Myometrial cell (primary cell): ENCODE measurements at places on chromosomes 2 and 18. TPM values are rescaled to one million over a fixed set of nuclear protein-coding genes. Genes with fewer than 3 reads are reported as not detected.

Gene NT5C1B
- total RNA-seq, result not detected in 2 replicates

Gene CHST9
- not detected in 2 replicates for total RNA-seq

Gene PLGLB2
- total RNA-seq, result not detected in 2 replicates

Gene HRH4
- total RNA-seq, result not detected in 2 replicates

Gene YPEL5
- 59.4 and 59.5 TPM in 2 replicates for total RNA-seq

Gene PRKAG3
- total RNA-seq, result not detected in 2 replicates

Gene CHST10
- 11.5 and 13.3 TPM in 2 replicates for total RNA-seq

Gene ATP6V1B1
- under 0.01 TPM in 1 of 2 replicates, not detected in the other for total RNA-seq

Gene ARHGAP15
- total RNA-seq, result not detected in 2 replicates

Gene TRAF3IP1
- 6.2 and 13.5 TPM in 2 replicates for total RNA-seq

Gene LYG2
- not detected in 2 replicates for total RNA-seq

Gene FAM237A
- total RNA-seq, result not detected in 2 replicates

Gene SLC5A7
- not detected in 2 replicates for total RNA-seq

Gene MOCOS
- 1.2 and 1.7 TPM in 2 replicates for total RNA-seq

Gene ATP6V1C2
- total RNA-seq, result 0.18 TPM in 1 of 2 replicates, not detected in the other

Gene TNP1
- not detected in 2 replicates for total RNA-seq

Gene ABCB11
- total RNA-seq, result not detected in 2 replicates

Gene TMEM169
- 1.1 and 2.0 TPM in 2 replicates for total RNA-seq

Gene MOGAT1
- total RNA-seq, result not detected in 2 replicates

Gene ANKRD30BL
- total RNA-seq, result not detected in 2 replicates

Gene MPP4
- 3.4 and 3.5 TPM in 2 replicates for total RNA-seq

Gene MSGN1
- not detected in 2 replicates for total RNA-seq

Gene SPC25
- total RNA-seq, result 11.8 and 14.7 TPM in 2 replicates

Gene PJVK
- 0.35 and 1.4 TPM in 2 replicates for total RNA-seq

Gene CLEC4F
- not detected in 2 replicates for total RNA-seq

Gene C2orf72
- not detected in 2 replicates for total RNA-seq

Gene UGT1A5
- not detected in 2 replicates for total RNA-seq

Gene LINC00305
- not detected in 2 replicates for total RNA-seq

Gene TEX51
- not detected in 2 replicates for total RNA-seq

Gene MALL
- total RNA-seq, result 204 and 210 TPM in 2 replicates

Gene ZNF512
- 17.3 and 43.6 TPM in 2 replicates for total RNA-seq

Gene SPATA3
- not detected in 2 replicates for total RNA-seq

Gene NXPH2
- total RNA-seq, result not detected in 2 replicates

Gene COBLL1
- total RNA-seq, result 1.4 and 4.1 TPM in 2 replicates

Gene TTR
- total RNA-seq, result not detected in 2 replicates

Gene AMER3
- not detected in 2 replicates for total RNA-seq

Gene B4GALT6
- total RNA-seq, result 1.2 and 3.9 TPM in 2 replicates

Gene DOK6
- under 0.01 TPM in 2 replicates for total RNA-seq

Gene CABYR
- 4.0 and 15.1 TPM in 2 replicates for total RNA-seq

Gene SNED1
- 11.0 and 13.5 TPM in 2 replicates for total RNA-seq

Gene RAB6C
- not detected in 2 replicates for total RNA-seq

Gene OR6B2
- not detected in 2 replicates for total RNA-seq

Gene RDH14
- 21.3 and 24.5 TPM in 2 replicates for total RNA-seq

Gene UGT1A3
- not detected in 2 replicates for total RNA-seq

Gene ZNF532
- 23.6 and 32.1 TPM in 2 replicates for total RNA-seq
